GM06990 (cell line): ENCODE measurements at places on chromosomes 4 and X.

- DNase-seq, result no peak
Measured at GRCh38 chrX:129566073-129566472, 26.0 kb downstream of the OCRL start.

GRCh38 chr4:167838686-167839085, 253.7 kb upstream of the ANXA10 start:
- no peak for DNase-seq

DNA sequence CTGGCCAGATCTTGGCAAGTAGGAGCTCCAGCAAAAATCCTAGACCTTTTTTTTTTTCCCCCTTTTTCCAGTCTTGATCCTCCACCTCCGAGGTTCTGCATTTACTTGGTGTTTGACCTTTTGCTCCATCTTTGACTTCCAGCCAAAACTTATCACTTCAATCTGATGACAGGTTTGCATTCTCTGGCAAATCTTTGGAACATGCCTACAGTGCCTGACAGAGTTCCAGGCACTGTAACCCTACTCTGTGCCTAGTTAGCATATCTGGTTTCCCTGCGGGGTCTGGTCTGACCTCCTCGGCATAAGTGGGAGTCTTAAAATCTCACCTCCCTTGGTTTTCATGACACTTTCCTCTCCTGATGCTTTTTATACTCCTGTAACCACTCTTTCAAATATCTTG, 39.4 kb upstream of the NR3C2 start:
- no peak for DNase-seq

DNA sequence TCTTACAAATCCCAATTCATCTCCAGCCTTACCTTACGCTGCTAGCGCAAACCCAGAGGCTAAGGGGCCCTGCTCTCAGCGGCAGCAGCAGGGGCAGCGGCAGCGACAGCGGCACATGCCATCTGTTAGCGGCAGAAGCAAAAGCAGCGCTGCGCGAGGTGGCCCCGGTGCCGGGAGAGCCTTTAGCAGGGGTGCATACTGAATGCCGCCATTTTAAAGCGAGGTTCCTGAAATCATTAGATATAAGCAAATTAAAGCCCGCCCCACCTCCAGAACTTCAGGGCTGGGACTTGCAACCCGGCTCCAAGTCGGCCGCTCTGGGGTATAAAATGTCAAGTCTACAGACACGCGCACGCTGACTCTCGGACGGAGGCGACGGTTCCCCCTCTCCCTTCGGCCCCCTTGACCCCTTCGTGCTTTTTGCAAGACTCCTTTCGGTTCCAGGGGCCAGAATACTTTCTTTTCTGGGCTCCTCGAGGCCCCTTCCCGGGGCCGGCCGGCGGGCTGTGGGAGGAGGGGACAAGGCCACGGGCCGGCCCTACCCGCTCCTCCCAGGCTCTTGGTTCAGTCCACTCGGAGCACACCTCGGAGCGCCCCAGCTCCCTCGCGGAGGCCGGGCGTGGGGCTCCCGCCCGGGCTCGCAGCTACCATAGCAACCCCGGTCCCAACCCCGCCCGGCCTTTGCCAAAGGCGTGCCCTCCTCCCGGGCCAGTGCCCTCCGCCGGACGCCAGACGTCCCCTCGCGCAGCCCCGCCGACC, at the start of gene MBNL3:
TSS of gene MBNL3 (minus strand) at position 220 of the 759 bp plus-strand sequence. CDS start 49,427 bp downstream, outside the sequence.
- peak; percentile 81 for DNase-seq

DNA sequence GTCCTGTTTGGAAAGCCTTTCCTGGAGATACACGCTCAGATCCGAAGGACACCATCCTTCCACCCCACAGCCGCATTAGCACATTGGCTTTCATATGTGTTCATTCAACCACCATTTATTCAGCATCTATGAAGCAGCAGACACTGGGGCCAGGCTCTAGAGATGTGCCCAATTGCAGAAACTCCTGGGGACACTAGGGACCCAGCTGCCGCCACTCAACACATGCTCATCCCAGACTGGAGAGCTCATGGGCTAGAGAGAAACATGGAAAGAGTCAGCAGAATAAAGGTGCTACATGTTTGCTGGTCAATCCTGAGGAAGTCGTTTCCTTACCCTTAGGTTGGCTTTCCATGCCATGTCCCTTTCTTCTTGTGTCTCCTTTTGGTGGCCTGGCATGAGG, 7.6 kb downstream of the CTAG1A start:
- no peak for DNase-seq

GRCh38 chr4:17769406-17770174, 11.8 kb downstream of the FAM184B start:
- no peak for DNase-seq

DNA sequence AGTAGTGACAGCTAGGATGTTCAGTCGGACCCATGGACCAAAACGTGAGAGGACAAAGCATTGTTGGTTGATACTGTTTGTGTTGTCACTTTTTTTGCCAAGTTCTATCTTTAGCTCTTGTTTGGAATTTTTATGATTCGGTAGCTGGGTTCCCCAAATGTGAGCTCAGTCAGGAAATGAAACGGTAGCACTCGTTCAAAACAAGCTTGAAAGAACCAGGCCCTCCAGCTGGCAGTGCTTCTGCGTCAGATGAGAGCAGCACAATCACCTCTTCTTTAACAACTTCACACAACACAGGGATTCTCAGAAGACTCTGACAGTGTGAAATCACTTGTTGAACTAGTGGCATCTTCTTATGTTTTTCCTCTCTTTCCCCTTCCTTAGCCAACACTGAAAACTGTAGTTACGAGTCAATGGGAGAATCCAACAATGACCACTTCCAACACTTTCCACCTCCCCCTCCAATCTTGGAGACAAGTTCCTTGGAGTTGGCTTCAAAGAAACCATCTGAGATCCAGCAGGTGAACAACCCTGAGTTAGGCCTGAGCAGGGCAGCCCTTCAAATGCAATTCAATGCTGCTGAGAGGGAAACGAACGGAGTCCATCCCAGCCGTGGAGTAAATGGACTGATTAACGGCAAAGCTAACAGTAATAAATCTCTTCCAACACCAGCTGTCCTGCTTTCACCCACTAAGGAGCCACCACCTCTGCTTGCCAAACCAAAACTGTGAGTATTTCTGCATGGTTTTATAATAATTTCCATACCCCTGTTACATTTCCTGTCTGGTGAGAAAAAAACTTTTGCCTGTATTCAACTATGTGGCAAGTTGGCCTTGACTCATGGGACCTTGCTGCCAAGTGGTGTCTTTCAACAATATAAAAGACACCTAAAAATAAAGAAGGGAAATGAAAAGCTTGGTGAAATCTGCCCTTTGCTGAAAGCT, 214.6 kb downstream of the PALLD start:
- no peak for DNase-seq

DNA sequence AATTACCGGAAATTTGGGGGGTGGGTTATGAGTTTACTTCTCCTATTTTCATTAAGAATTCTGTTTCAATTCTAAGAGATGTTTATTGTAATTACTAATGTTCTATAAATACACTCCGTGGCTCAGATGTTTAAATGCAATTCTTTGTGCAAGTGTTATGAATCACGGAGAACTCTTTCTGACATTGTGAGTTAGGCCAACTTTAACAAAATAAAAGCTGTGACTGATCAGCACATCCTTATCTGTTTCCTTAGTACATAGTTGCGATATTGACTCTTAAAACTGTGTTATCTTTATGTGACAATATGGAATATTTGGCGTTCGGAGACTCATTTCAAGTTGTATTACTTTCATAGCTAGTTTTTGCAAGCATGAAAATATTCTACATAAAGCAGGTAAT, 902 bp downstream of the KLHL4 start:
- DNase-seq, result no peak

DNA sequence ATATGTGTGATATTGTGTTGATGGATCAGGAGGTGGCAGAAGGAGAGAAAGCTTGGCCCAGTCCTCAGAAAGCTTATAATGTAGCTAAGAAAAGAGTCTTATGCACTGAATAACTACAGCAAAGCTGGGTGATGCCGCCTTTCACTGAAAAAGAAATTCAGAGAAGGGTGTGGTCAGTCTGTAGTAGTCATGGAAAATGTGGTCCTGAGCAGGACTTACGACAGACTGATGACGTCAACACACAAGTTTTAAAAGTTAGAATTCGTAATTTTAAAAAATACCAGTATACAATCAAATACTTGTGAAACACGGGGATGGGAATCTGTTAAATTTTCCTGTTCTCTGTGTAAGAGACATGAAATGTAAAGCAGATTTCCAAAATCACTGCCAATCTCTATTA, 87.0 kb upstream of the RAPGEF2 start:
- DNase-seq, result no peak

DNA sequence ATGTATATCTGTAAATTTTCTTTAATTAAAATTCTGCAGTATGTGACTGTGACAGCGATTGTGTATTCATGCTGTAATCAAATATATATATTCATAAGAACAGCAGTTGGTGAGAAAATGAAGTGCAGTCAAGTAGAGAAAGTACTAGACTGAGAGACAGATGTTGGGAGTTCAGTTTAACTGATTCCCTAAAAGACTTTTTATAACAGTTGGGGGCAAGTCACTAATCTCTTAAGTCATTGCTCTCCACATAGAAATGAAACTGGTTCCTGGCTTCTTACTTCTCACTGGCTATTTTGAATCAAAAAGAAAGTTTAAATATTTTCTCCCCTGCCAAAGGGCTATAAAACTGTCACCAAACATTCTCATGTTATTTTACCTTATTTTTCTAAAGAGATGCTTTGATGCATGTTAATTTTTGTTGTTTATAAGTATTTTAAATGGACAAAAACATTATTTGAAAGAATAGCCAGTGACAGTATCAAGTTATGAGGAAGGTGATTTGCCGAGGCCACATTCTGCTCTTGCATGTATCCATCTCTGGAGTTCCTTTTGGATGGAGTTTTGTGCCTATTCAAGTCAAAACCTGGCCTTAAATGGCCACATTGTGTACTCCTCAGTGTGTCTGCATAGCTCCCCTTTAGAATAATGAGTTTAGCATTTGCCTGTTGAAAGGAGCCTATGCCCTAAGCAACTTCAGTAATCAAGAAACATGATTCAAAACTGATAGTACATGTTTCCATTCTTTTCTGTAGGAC, 30.8 kb downstream of the EXOC1 start:
- DNase-seq, result no peak

GRCh38 chr4:90127706-90128345, 632 bp downstream of the CCSER1 start:
- peak; percentile 32 for DNase-seq

DNA sequence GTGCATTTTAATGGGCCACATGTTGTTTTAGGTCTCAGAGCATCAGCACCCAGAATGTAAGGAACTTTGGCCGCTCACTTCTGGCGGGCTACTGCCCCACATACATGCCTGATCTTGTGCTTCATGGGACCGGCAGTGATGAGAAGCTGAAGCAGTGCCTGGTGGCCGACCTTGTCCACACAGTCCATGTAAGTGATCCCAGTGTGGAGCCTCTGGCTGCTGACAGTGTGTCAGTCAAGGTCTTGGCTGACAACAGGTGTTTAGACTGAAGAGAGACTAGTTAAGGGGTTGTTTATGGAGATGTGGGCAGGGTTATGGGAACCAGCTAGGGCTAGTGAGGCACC, 101.4 kb downstream of the FNIP2 start:
- DNase-seq, result no peak

GRCh38 chr4:113773014-113773413, 11.5 kb upstream of the CAMK2D start:
- no peak for DNase-seq

DNA sequence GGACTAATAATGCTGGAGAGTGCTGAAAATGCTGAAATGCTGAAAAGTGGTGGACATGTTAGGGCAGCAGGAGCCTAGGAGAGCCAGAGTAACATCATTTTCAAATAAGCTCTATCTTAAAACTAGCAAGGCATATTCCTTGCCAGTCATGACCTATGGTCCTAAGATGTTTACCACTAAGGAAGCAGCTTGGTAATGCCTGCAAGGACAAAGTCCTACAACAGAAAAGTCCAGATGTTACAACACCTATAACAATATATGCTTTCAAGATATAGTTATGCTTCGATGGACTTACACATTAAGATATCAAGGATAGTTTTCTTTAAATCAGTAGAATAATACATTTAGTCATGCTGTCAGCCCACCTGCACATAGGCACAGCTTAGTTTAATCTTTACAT, 4.5 kb upstream of the ADH4 start:
- DNase-seq, result no peak
